Hematopoietic multipotent progenitor cell treated with erythropoietin and hydrocortisone succinate and interleukin-3 and kit ligand, for 15 days (in vitro differentiated cells): ENCODE measurements at places on chromosomes 11 and 22.

GRCh38 chr22:20243537-20244249, 24.4 kb downstream of the RTN4R start:
- no peak for DNase-seq

GRCh38 chr11:132254906-132255305, 884.5 kb downstream of the NTM start:
- no peak for DNase-seq

DNA sequence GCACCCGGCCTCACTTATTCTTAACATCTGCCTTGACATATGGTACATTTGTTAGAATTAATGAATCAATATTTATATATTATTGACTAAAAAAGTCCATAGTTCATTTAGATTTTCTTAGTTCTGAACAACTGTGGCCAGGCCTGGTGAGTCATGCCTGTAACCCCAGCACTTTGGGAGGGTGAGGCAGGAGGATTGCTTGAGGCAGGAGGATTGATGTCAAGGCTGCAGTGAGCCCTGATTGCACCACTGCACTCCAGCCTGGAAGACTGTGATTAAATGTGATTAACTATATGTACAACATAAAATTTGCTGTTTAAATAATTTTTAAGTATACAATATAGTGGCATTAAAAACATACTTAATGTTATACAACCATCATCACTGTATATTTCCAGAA, 5.6 kb downstream of the UVRAG start:
- DNase-seq: no peak

DNA sequence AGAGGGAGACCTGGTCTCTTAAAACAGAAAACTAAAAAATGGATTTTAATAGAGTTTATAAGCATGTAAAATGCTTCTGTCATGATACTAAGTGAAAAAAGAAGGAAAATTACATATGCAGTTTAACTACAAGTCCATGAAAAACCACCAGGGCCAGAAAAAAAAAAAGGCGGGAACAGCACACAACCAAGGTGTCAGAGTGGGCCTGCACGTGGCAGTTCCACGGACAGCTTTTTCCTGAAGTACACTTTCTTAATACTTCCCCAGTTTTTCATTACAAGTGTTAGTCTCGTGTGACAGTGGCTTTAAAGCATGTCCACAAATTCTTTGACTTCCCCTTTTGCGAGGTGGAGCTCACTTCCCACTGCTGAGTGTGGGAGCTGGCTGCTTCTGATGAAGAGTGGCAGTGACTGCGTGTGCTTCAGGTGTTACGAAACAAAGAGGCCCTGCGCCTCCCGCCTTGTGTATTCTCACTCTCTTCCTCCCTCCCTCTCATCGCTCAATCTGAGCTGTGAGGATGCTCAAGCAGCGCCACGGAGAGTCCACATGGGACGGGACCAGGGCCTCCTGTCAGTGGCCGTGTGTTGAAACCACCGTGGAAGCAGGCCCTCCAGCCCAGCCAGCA, 16.4 kb downstream of the PPM1F start:
- no peak for DNase-seq

DNA sequence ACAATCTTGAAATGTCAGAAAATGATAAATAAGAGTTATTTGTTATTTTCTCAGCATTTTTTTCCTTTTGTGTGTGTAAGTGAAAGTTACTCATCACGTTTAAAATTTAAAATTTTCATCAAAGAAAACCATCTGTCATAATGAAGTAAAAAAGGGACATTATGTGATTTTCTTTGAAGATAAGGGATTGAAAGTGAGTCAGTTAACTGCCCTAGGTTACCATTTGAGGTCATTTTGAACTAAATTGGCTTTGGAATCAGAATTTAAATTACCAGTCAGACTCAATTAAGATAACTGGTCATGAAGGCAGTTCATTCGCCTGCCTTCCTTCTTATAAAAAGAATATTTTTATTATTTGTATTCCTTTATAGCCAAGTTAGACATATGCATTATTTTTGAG, 14.3 kb downstream of the NCAM1 start:
- DNase-seq: no peak

DNA sequence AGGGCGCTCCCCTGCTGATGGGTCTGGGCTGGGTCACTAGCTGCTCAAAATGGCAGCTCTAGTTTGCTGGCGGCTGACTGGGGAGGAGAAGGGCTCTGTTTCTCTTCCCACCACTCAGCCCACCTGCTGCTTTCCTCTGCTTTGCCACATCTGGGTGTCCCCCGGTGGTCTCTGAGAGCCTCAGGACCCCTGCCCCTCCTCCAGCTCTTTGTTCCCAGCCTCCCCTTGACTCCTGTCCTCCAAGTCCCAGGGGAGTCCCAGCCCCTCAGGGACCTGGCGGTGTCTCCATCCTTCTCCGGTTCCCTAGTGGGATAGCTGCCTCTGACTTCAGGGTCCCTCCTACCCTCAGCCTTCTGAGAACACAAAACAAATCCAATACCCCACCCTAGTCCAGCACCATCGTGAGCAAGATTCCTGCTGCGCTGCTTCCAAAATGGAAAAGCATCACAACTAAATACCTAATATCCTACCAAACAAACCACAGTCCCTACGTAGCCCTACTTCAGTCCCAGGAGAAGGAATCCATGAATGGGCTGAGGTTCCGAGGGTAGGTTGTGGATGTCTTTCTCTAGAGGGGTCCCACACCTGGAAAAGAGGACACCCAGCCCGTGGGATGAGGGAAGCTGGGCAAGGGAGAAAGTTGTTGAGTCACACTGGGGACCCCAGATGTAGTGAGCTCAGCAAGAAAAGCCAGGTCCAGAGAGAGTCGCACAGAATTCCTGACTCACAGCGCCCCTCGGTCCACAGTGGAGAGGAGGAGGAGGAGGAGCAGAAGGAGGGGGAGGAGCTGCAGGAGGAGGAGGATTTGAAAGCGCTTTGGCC, 45.0 kb upstream of the NNMT start:
- DNase-seq: no peak

DNA sequence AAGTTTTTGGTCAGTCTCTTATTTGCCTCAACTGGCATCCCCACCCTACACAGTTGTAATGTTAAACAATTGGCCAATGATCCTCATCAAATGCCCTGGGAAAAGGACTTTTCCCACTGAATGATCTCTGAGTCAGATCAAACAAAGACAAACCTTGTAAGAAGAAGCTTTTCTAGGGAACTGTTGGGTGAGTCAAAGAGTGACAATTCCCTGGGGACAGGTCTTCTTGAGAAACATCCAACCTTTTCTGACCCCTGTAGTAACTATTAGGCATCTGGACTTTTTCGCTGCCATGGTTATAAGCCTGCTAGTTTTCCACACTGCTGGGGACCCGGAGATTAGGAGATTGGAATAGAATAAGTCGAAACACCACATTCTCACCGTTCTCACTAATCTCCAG, 789.8 kb upstream of the API5 start:
- no peak for DNase-seq

DNA sequence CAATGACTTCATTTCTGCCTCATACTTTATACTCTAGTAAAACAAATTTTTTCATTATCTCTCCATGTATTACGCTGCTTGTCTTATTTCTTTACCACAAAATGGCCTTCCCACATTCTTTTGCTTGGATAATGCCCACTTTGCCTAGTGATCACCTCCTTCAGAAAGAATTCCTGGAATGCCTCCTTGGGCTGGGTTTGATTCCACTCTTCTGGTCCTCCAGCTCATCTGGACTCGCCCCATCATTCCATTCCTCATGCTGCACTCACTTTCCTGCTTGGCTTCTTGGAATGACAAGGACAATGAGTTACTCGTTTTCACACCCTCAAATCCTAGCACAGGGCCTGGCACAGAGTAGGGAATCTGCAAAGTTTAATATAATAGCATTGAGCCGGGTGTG, 475.1 kb upstream of the LARGE1 start:
- DNase-seq: no peak

DNA sequence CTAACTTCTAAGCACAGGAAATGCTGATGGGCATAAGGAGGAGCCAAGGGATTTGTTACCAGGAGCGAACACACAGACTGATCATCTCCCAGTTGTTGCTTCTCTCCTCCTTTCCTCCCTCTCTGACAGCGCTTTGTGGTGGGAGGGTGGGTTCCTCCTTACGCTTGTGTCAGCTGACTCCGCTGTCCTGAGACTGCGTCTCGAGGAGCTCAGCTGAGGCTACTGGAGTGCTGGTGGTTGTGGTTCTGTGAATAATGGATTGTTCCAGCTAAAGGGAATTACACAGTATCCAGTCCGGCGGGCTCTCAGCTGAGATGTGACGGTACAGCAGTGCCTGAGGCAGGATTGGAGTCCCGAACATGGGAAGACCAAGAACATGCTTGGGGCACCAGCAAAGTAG, 113.4 kb downstream of the CTNND1 start:
- DNase-seq: no peak

DNA sequence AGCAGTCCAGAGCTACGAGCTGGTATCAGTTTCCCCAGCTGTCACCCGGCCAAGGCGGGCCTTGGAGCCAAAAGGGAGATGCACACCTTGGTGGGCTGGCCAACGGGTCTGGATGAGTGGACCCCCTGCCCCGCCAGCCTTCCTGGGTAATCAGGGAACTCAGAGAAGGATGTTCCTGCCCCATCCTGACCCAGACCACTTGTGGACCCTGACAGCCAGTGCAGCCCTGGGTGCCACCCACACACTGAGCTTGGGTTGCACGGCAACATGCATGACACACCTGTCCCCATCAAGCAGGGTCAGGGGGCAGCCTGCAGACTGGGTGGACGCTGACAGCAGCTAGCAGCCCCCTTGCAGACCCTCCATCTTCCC, 8.6 kb downstream of the SLC25A1 start:
- no peak for DNase-seq

- no peak for DNase-seq
Measured at GRCh38 chr11:66112601-66113499, 42.8 kb downstream of the PACS1 start.

GRCh38 chr22:37907036-37907954, 1.2 kb downstream of the MICALL1 start:
- no peak for DNase-seq

GRCh38 chr22:49934160-49934890, 15.9 kb downstream of the CRELD2 start:
- no peak for DNase-seq

DNA sequence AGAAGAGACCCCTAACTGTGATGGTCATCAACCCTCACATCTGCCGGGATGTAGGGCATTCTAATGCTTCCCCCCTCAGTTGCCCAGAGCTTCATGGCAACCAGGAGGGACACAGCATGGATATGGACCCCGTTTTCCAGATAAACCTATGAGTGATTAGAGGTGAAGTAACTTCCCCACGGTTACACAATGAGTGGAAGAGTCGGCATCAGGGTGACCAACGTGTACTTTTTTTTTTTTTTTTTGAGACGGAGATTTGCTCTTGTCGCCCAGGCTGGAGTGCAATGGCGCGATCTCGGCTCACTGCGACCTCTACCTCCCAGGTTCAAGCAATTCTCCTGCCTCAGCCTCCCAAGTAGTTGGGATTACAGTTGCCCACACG, 25.0 kb downstream of the TXN2 start:
- no peak for DNase-seq

- no peak for DNase-seq
Measured at GRCh38 chr11:1207401-1208143, 15.3 kb upstream of the MUC5B start.

DNA sequence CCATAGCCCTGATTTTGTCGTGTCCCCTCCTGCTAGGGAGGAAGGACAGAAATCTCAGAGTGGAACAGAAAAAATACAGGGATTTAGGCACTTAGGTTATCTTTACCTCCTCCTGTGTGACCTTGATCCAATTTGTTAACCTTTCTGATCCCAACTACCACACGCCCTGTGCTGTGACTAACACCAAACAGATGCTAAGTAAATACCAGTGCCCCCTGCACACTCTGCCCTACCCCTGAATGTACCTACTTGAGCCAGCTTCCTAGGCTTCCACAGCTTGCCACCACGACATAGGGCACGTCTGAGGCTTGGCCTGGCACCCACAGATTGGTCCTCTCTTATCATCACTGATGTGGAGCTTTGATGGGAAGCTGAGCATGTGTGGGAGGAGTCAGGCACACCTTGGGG, 9.2 kb downstream of the MYO18B start:
- DNase-seq: no peak

DNA sequence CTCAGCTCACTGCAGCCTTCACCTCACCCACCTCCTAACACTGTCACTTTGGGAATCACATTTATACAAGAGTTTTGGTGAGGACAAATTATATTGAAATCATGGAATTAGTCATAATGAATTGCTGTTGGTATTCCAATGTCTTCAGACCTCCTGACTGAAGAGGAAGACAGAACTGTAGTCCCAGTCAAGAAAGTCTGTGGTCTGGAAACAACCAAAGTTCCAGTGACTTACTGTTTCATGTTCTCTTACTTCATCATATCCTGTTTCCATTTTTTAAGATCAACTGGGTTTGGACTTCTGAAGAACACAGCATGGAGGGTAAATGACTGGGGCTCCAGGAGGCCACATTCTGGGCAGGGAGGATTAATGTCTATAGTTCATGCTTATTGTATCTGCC, 43.0 kb upstream of the HIPK3 start:
- DNase-seq: no peak

- DNase-seq: no peak
Measured at GRCh38 chr22:19086417-19086816, 35.8 kb downstream of the DGCR2 start.

GRCh38 chr11:64222651-64223000, 3.4 kb downstream of the TRPT1 start:
- no peak for DNase-seq

DNA sequence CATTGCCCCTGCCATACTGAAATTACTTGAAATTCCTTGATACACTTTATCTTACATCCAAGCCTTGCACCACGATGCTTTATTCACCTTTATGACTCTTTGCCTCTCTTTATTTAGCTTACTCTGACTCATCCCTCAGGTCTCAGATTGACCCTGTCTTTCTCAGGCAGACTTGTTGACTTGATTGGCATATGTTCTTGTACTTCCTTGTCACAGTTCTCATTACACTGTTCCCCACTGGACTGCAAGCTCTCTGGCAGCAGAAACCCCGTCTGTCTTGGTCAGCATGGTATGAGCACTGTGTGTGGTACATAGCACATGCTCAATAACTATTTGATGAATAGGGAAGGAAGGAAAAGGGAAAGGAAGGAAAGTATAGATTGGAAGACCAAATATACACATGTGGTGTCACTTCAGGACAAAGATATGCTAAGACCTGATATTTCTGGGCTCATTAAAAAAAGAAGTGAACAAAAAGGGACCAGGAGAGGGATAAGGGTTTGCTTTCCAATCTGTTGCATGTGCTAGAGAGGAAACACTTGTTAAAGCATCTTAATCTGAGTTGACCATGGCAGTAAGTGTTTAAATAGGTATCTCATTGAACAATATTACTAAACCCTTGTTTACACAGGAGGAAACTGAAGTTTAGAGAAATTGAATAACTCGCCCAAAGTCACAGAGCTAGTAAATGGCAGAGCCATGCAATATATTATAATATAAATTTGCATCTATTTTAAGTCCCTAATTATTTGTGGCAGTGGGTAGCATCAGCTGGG, 7.2 kb downstream of the LYVE1 start:
- DNase-seq: no peak

DNA sequence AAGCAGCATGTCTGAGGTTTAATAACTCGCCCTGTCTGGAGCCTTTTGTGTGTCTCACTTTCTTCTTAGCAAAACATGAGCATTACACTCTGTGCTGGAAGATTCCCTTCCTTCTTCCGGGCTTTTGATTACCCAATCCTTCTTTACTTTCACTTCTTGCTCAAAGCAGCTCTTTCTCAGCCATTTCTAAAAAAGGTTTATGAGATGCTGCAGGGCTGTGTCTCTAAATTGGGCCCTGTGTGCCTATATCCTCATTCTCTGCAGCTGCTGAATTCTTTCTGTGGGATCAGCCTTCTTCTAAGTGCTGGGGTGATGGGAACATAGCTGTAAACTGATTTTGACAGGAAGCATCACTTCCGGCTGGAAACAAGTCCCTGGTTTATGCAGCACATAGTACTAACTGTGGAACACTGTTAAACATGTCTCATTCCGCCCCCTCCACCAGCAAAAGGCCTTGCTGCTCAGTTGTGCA, 71.8 kb downstream of the PIWIL4 start:
- no peak for DNase-seq
